ENCODE measurements at places on chromosomes 2 and 18.

- no peak for DNase-seq
Measured at GRCh38 chr2:165055082-165055851, 99.9 kb upstream of the SLC38A11 start.

GRCh38 chr2:230665263-230665691, 47.4 kb upstream of the CAB39 start:
- peak; percentile 81 for DNase-seq

DNA sequence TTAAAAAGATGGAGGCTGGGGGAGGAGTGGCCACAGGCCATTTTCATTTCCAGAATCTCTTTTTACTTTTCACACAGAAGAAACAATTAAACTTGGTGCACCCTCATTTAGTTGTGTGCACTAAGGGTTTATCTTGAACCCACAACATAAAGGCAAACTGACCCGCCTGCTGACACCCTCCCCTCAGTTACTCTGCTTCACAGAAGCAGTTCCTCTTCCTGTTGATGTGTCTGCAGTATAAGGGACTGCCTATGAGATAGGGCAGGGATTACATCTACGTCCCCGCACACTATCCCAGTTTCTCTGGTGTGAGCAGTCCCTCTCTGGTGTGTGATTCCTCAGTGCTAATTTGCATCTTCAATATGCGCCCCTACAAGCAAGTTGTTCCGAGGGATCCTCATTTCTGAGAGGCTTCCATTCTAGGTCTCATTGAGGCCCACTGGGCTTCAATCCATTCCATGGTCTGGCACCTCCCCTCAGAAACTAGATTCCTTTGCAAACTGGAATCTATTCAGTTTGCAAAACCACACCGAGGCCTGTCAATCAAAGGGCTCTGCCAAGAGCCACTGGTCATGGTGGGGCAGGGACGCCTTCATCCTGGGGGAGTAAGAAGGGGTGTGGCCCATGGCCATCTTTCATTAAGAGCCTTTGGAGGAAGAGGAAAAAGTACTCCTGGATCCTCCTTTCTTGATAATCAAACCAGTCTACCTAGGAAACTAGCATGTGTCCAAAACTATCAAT, 12.3 kb downstream of the CREG2 start:
- no peak for DNase-seq

GRCh38 chr2:127197475-127198385, 22.4 kb downstream of the CYP27C1 start:
- DNase-seq = peak; percentile 72

- no peak for DNase-seq
Measured at GRCh38 chr2:128236491-128237035, 82.1 kb downstream of the HS6ST1 start.

DNA sequence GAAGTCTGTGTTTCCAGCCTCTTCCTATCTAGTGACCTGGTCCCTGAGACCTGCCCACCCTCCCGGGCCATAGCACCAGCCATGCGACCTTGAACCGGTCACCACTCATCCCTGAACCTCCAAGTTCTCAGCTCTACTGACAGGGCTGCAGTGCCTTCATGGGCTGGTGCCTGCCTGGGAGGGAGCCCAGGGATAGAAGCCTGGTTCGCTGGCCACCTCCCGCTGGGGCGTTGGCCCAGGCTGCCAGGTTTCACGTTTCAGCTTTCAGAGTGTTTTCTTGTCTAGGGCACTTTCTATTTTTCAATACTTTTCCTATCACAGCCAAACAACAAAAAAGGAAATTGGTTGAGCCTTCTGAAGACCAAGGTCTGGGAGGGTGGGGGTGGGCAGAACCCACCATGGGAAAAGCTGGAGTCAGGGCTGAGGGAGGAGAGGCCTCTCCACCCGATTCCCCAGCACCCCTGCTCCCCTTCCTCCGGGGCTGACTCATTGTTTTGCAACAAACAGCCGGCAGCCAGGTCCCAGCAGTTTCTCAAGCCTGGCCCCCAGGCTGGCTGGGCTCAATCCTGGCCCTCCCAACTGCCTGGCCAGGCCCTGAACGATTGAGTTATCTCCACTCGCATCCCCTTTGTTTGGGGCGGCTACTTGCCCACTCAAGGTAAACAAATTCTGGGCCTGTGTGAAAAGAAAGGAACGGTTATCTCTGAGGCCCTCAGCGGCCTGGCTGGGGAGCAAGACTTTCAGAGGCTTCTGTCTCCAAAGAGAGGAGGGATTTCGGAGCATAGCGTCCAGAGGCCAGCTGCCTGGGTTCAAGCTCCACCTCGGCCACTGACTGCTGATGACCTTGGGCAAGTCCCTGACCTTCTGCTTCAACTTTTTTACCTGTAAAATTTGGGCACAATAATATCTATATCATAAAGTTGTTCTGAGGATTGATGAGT, 47.5 kb downstream of the ZFP36L2 start:
- DNase-seq = no peak

DNA sequence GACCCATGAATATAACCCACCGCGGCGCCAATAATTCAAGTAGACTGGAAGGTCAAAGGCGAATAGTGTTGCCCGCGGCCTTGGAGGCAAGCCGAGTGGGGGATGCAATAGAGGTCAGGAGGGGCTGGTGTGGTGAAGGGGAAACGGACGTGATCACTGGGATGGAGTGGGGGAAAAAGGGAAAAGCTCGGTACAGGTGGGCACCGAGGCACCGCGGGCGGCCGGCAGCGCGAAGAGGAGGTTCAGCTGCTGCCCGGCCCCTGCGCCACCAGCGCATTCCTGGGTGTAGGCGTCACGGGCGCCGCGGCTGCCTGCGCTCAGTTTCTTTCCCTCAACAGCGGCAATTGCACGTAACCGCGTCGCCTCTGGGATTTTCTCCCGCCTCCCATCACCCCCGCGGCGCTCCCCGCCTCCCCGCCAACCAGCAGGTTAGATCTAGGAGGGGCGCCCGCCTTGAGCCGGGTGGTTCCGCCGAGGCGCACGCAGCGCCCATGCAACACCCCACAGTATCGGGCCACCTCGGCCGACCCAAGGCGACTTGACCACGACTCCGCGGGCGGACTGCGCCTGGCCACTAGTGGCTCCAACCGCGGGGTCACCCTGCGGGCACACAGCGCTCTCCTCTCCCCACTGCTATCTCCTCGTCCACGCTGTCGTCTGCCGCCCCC, 1.5 kb downstream of the RND3 start:
- no peak for DNase-seq

DNA sequence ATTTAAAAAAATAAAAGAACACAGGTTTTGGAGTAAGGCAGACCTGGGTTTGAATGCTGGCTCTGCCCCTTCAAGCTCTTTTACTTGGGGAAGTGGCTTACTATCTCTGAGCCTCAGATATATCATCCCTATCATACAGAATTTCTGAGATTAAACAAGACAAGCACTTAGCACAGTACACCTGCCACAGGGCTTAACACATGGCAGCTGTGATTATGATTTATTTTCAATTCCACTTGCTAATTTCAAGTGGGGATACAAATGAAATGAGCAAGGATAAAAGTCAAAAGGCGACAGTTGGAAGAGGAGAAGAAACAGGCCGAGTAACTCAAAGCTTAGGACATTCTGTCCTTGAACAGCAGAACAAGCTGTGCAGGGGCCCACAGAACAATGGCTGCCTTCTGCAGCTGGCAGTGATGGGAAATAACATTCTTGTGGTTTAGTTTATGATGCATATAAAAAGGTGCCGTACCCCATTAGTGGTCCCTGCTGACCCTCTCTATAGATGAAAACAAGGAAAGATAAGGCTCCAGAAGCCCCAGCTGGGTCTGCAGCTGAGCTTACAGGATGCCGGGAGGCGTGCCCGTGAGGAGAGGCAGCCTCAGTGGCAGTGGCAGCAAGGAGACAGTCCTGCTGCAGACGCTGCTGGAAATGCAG, 45.3 kb downstream of the KIF3C start:
- no peak for DNase-seq

GRCh38 chr2:62741954-62742722, 36.6 kb downstream of the EHBP1 start:
- DNase-seq = no peak

DNA sequence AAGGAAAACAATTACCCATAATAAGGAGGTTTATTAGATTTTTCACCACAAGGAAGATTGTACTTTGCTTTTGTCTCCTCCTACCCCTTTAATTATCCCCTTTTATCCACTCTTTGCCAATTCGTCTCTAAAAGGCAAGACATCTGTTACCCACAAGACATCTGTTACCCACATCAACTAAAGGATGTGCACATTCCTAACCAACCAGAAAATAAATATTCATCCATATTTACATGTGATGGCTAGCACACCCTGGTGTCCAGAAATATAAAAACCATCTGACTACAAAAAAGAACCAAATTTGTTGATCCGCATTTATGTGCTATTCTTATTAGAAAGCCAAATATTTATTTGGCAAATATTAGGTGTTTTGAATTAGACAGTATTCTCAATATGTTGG, 35.7 kb downstream of the ACVR1C start:
- peak; percentile 11 for DNase-seq

DNA sequence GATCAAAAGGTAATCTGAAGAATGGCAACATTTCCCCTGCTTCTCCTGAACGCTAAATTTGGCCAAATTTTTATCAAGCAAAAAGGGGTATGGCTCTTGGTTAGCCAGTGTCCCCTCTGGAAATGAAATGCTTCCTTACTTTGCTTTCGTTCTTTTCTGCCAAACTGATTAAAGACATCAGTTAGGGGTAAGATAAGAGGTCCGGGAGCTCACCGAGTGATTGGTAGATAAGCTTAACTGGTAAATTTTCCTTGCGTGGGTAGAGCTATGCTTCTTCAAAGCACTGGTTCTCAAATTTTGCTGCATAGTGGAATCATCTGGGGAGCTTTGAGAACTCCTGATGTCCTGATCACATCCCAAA, 62.7 kb upstream of the MAPRE2 start:
- DNase-seq = no peak

DNA sequence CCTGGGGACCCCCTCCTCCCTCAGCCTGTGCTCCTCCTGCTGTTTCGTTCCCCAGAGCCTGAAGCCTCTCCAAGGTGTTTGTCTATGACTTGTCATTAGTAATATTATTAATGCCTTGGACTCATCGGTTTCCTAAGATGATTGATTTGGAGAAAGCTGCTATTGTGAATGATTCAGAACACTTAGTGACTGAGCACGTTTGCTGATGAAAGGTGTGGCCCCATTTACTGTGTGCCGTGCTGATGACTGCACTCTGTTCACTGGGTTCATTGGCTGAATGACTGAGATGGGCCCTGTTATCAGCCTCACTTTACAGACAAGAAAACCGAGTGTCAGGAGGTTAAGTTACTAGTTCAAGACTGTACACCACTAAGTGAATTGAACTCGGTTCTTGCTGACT, 111.4 kb downstream of the SPP2 start:
- no peak for DNase-seq

GRCh38 chr2:119544939-119545475, 758 bp downstream of the CFAP221 start:
- DNase-seq = no peak

- no peak for DNase-seq
Measured at GRCh38 chr2:29700560-29700959, 220.8 kb downstream of the ALK start.

DNA sequence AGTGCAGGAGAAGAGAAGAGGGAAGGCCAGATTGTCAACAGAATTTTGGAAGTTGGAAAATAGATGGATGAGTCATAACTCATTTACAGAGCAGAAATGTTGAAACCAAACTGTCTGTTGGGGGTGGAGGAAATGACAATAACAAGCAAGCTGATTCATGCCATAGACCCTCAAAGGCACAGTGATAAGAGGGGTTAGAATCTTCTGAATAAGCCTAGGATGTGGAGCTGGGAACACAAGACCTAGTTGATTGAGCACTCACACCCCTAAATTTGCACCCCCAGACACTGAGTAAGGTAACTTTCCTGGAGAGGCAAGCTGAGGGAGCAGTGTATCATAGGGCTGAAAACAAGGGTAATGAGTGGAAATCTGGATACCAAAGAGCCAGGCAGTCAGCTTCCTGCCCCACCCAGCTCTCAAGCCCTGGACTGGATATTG, 141.4 kb downstream of the SCG2 start:
- DNase-seq = no peak

GRCh38 chr2:11679486-11680181, 9.6 kb upstream of the NTSR2 start:
- no peak for DNase-seq

GRCh38 chr2:120218181-120218580, 5.0 kb downstream of the TMEM185B start:
- no peak for DNase-seq

Data from GM12865 (cell line).